Astrocyte of the cerebellum (primary cell): ENCODE measurements at places on chromosomes 3 and 15.
A peak's percentile ranks its signal among the peaks of the same experiment; 100 is the strongest.

DNA sequence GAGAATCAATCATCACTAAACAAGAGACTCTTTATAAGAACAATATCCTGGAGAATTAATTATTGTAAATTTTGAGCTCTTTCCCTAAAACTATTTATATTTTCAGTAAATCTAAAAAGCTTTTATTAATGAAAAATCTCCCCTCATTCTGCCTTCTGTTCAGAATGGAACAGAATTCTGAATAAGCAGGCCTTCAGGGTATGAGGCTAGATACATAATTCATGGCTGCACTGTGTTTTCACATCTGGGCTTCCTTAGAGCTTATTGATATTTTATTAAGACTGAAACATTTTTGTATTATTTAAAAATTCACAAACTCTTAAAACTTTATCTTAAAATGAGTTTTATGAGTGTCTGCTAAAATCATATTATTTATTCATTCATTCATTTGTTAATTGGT, 24.8 kb downstream of the CLDN11 start:
- DNase-seq, result no peak

- DNase-seq, result no peak
Measured at GRCh38 chr3:173630849-173631248, 233.3 kb downstream of the NLGN1 start.

DNA sequence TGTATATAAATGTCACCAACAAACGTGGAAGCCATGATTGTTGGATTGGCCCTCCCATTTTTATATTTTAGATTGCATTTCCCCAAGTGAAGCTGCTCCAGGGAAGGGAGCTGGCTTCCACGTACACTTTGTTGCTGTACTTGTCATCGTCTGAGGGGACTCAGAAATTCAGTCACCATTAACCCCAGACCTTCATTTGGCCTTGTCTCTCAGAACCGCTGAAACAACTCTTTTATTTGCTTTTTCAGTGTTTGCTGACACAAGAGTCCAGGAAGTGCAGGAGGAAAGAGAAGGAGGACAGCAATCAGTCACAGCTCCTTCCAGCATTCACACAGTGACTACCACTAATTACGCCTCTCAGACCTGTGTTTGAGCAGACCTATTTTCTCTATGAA, 276.5 kb downstream of the TBL1XR1 start:
- DNase-seq, result no peak

- DNase-seq, result no peak
Measured at GRCh38 chr3:32703491-32703972, 18.5 kb downstream of the CNOT10 start.

DNA sequence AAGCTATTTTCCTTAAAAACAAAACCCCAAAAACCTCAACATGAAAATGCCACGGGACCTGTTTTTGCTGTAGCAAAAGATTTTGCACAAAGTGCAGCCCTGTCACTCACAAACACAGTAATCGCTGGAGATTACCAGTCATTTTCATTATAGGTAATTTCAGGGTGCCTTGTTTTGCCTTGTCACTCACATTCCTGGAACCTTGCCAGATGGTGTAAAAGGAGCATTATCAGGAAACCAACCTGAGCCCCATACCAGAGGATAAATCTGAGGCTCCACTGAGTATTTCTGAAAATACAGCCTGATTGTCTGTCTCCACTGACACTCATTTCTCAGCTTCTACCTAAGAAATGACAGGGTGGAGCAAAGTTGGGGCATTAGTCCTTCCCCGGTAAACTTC, 791.3 kb upstream of the LMCD1 start:
- no peak for DNase-seq

DNA sequence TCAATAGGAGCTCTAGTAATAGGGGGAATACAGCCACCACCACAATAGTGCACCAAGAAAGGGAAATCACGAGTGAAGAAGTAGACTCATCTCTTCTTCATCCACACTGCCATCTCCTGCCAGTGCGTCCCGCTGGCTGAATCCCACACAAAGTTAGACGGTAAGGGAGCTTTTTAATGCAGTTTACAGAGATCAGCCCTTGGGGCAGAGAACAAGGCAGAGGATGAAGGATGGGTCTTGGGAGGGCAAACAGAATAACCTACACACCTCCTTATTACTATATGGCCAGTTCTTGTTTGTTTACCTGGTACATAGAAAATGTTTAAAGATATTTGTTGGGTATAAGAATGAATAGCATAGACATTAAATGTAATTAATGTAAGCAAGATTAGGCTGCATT, 11.0 kb upstream of the DPH6 start:
- no peak for DNase-seq

- no peak for DNase-seq
Measured at GRCh38 chr15:70160803-70161565, 63.3 kb upstream of the TLE3 start.

DNA sequence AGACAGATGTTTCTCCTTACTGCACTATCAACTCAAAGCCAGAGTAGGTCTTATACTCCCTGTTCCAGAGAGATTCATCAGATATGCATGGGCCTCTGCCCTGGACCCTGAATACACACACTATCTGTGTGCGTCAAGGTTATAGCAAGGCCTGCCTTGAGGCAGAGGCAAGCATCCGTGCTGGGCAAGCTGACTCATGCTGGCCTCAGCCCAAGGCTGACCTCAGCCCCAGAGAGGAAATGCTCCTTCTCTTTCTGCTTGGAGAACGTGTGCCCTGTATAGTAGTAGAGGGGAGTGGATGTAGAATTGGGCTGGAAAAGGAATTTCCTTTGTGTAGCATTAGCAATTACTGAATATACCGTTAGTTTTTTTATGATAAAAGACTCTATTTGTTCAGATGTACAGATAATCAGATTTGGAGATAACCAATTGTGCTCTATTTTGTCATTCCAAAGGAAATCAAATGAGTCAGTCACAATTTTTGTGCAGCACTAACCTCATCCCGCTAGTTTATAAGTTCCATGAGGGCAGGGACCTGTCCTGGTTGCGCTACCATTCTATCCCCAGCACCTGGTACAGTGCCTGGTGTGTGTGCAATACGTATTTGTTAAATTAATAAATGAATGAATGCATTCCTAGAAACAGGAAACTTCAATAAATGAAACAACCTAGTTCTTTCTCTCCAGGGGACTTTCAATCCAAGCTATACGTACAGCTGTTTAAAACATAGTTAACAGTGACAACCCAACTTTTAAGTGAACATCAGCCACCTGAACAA, 13.3 kb upstream of the PAQR9 start:
- peak; percentile 92 for DNase-seq

DNA sequence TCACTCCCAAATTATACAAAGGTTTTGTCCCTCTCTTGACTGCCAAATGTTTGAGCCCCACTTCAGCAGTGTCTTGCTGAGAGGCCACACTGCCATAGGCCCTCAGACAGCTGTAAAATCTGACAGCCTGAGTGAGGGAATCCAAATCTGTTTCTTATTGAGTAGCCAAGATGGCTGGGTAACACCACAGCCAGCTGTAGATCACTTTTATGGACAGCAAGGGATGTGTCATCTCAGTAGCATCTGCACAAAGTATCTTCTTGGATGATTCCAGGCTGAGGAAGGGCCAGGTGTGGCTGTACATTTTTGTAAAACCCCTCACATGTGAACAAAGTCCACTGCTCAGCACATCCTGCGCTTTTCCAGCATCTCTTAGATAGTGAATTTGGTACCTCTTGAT, 237.0 kb upstream of the LRTM1 start:
- DNase-seq, result no peak
